Stimulated activated CD8-positive, alpha-beta memory T cell treated with anti-CD3 and anti-CD28 coated beads, Interleukin-4, amount 100 ng/mL, for 4 hours (primary cell): ENCODE measurements at places on chromosomes 3 and 15.

DNA sequence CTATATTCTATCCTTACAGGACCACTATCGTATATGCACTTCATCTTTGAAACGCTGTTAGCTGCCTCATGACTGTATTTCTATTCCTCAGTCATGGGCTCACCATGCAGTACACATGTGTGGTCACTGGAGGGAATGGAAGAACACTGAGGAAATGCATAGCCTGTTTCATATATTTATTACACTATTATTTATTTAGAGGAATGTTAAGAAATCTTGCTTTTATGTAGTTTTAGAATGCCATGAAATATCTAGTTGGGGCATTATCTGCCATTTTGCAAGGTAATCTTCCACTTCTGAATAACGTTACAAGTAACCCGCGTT, 155.7 kb downstream of the IGF1R start:
- DNase-seq, result no peak

DNA sequence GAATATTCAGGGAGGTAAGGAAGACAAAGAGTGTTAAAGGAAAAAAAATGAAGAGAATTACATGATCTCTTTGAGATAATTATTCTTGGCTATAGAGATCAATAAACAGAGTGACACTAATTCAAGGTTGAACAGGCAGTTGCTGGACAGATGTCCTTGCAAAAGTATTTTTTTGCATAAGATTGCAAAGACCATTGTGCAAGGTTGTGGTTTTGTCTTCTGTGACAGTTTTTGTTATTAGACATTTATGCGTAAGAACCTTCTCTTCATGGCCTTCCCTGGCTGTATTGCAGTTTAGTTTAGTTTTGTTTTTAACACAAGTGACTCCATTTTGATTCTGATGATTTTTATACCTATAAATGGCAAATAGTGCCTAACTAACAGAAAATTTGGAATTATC, 682.8 kb upstream of the ARPP21 start:
- DNase-seq, result no peak

- DNase-seq, result no peak
These were observed 41.9 kb downstream of the FMN1 start for GRCh38 chr15:33152502-33153109.

GRCh38 chr3:74575857-74576256, 38.6 kb downstream of the CNTN3 start:
- no peak for DNase-seq

DNA sequence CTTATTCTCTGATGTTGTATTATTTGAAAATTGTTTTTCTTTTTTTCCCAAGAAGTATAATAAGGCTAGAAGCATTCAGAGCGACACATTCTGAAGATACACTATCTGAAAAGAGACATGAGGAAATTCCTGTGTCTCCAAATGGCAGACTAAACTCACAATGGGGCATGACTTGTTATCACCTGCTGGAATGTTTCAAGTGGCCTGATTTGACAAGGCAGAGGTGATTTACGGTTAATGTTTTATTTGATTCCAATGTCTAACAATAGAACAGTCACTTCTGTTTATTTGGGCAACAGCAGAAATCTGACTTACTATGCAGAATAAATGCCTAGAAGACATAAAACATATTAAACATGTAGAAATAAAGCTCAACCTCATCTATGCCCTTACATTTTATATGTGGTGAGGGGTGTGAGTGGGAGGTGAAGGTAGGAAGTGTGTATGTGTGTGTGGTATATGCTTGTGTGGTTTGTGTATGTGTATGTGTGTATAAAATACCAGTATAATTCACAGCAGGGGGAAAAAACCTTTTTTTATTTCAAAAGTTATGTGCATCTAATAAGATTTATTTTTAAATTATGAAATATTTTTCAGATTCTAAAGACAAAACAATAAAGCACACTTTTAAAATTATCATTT, 1051.7 kb downstream of the ROBO2 start:
- DNase-seq, result no peak

DNA sequence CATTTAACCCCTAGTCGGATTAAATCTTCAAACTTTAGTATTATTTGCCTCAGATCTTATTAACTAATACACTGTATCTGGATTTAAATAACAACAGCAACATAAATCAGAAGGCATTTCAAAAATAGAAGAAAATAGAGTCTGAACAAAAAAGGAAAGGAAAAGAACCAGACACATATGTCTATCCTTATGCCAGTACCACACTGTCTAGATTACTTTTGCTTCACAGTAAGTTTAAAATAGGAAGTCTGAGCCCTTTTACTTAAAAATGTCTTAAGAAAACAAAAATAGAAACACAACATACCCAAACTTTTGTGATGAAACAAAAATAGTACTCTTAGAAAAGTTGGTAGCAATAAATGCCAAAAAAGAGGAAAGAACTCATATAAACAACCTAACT, 1615.8 kb downstream of the SI start:
- DNase-seq, result no peak

- no peak for DNase-seq
These were observed 1.8 kb upstream of the ABTB1 start for GRCh38 chr3:127670761-127671522.

DNA sequence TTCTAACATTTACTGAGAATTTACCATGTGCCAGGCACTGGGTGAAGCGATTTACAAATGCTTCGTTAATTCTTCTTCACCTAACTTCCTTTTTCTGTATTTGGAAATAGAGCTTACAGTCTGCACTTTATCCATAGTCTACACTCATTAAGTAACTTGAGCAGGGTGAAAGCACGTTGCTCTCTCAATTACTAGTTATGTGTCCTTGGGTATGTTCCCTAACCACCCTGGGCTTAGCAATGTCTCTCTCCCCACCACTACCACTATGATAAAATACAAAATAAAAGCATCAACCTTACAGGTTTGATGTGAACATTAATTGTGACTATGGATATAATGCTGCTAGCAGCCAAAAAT, 172.9 kb upstream of the SLC2A2 start:
- no peak for DNase-seq

DNA sequence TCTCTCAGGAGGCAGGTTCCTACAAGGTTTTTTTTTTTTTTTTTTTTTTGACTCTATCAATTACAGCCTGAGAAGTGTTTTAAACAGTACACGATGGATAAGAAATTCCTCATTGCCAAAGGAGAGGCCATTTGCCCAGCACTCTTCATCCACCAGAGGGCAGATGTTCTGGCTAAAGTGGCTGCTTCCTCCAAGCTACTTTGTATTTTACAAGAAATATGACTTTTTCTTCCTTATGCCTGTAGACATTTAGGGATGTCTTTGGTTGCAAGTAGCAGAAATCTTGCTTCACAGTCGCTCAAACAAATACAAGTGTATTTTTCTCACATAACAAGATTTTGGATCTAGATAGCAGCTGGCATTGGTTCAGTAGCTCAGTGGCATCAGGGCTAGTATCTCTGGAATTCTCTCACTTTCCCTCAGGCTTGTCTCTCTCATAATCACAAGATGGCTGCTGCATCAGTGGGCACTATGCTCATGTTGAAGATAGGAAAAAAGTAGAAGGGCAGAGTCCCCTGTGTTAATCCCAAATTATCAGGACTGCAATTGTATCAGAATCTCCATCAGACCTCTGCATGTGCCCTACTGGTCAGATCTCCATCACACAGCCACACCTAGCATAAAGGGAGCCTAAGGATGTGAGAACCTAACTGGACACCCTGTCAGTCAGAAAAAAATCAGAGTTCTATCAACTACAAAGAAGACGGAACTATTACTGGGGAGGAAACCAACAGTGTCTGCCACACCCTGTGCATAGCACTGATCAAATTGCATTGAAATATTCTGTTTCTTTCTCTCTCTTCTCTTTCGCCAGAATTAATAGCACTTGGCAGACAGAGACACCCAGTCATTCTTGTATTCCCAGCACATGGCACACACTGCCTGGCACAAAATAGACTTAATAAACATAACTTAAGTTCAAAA, 138.9 kb upstream of the COL8A1 start:
- no peak for DNase-seq

- DNase-seq, result no peak
These were observed 30.5 kb downstream of the ACAN start for GRCh38 chr15:88833731-88834100.

DNA sequence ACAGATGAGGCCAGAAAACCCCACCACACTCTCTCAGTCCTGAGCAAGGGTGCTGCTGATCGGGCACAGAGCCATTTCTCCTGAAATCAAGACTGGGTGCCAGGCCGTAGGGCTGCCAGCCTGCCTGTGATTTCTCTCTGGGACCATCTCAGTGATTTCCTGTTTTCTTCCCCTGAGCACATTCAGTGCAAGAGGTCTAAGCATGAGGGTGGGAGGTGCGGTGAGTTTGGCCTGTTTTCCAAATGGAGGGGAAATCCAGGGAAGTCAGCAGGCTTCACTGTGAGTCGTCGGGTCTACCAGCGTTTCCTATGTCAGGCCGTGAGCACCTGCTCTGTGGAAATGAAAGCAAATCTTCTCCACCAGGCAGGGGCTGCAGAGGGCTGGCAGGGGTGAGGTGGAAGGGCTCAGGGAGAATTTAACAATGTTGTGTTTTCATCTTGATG, 82.3 kb downstream of the ST6GAL1 start:
- no peak for DNase-seq

- no peak for DNase-seq
These were observed 74.6 kb downstream of the PRICKLE2 start for GRCh38 chr3:64150623-64151207.

- DNase-seq, result no peak
These were observed 268.7 kb downstream of the EDEM1 start for GRCh38 chr3:5456199-5456598.

GRCh38 chr15:89837134-89837829, 22.6 kb upstream of the ANPEP start:
- DNase-seq, result no peak

GRCh38 chr3:51968170-51968775, 1.0 kb upstream of the PCBP4 start:
- no peak for DNase-seq

DNA sequence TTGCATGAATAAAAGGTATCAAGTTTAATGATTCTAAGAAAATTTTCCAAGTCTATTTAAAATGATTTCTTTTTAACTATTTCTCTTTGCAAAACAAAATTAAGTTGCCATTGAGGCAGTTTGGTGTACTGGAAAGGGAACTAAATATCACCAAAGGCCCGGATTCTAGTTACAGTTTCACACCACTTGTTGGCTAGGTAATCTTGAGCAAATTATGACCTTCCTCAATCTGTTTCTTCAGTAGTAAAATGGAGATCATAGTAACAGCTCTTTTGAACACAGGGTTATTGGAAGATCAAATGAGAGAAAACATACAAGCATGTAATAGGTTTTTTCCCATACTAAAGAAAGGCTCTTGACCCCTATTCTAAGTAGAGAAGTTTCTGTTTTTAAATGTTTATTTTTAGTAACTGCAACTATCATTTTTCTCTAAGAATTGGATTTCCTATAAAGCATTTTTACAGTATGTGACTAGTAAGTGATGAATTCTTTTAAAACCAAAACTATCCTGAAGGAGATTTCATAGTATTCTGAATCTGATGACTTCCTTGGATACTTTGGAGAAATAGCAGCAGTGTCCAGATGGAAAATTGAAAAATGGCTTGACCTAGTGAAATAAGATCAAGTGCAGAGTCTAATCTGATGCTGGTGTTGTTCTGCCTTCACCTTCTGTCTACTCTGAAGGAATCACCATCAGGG, 15.7 kb downstream of the SCAANT1 start:
- DNase-seq, result no peak

DNA sequence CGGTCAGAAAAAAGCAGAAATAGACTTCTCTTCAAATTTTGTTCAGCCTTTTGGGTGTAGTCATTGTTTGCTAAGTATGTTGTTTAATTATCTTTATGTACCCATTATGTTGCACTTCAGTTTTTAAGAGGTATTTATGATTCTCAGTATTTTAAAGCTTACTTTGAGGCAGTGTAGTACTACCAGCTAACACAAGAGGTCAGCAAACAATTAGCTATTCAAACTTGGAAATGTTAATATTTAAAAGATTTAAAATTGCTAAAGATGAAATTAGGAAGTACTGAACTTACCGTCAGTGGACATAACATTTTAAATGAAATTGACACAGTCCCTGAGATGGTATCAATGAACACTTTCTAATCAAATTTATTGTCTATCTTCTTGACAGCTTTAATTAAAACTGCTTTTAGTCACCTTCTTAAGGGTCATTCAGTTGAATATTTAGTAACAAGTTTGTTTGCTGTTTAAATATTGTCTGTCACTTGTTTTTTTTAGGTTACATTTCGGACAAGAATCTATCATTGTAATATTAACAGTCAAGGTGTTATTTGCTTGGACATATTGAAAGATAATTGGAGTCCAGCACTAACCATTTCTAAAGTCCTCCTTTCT, 28.1 kb downstream of the NKIRAS1 start:
- no peak for DNase-seq

DNA sequence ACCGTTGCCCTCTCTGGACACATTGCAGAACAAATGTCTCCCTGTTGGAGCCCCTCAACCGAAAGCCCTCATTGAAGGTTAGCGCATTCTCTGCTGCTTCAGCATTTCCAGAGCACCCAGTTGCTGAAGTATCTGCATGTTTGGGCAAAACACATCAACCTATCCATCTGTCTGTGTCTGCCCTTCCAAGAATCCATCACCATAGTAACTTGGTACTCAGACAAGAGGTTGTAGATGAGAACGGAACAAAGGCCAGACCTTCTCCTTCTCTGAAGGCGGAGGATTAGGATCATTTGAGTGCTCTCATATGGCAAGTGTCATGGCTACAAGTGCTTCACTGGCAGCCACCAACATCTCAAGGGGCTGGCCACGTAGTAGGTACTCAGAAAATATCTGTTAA, 23.1 kb upstream of the RHO start:
- DNase-seq, result no peak

DNA sequence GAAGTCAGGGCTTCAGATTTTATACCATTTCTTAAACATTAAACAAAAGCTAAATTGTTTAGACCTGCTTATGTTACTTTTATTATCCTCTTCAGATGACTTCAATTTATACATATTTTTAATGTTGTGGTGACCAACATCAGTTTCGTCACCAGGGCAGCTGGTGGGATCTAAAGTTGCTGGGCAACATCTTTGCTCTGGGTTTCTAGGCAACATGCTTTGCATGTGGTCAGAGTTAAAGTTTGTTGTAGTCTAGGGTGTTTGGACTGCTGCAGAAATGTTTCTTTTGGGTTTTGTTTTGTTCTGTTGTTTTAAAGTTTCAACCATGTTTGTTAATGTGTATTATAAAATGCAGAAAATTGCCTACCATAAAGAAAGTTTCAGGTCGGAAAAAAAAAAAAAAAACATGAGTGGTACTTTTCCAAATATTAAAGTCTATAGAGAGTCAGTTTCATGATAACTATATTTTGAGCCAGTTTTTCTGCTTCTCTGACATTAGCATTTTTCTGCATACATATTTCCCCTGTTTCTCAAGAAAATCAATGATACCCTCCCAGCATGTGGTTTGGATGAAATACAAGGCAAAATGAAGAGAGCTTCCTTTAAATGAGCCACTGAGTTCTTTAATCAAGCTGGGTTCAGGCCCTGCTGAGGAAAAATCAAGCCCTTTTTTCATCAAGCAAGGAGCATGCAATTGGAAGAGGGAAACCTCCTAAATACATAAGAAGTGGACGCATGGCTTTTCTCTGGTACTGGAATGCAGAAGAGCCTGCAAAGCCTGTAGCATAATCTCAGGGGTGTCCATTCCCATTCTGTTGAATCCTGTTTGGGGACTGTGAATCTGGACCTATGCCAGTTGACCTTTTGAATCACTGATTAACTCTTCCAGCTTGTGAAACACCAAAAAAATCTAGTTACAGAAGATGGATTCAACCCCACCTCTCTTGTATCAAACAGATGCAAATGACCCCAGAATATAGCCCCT, 35.0 kb upstream of the VGLL3 start:
- DNase-seq, result no peak
